ENCODE measurements at places on chromosomes 2 and 18.
A peak's percentile ranks its signal among the peaks of the same experiment; 100 is the strongest.

GRCh38 chr2:157414050-157414449 lies 29.8 kb downstream of the CYTIP start:
- DNase-seq, result no peak

- no peak for DNase-seq
Measured at GRCh38 chr2:218381916-218382366, at the start of gene SLC11A1. Gene SLC11A1 (plus strand): TSS chr2:218382273. CDS start chr2:218382369, 96 bp downstream.

DNA sequence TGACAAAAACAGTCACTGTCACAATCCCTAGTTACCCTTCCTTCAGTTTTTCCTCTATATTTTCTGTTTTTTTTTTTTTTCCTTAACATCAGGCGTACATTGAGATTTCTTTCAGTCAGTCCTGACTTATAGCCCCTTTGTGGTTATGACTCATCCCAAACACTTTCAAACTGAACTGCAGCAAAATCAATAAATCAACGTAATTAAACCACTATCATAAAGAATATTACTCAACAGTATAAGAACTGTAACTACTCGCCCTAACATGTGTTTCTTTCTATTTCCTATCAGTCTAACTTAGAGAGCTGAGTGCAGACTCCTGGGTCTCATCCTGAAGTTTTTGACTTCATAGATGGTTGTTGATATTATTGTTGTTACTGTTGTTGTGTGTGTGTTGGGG lies 523.5 kb downstream of the LRRTM4 start:
- no peak for DNase-seq

GRCh38 chr2:158905784-158906183 lies 62.7 kb upstream of the TANC1 start:
- no peak for DNase-seq

DNA sequence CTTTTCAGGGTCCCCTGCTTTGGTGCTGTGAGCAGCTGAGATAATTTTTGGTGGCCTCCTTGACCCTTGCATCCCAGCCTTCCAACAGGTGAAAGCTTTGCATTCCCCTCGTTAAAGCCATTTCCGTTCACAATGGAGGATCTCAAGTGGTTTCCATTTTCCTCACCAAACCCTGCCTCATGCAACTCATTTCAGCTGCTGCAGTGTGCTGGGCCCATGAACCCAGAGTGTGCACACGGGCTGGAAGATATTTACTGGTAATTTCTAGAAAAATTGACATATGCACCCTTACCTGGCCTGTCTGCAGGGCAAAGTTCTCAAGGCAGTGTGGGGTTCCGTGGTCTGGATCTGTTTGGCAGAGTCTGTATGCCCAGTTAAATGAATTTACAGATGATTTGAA lies 246.8 kb upstream of the HS6ST1 start:
- no peak for DNase-seq

GRCh38 chr2:233853353-233853752 lies 982 bp downstream of the HJURP start:
- no peak for DNase-seq

GRCh38 chr2:66441581-66442320 lies 6.8 kb downstream of the MEIS1 start:
- DNase-seq, result no peak

DNA sequence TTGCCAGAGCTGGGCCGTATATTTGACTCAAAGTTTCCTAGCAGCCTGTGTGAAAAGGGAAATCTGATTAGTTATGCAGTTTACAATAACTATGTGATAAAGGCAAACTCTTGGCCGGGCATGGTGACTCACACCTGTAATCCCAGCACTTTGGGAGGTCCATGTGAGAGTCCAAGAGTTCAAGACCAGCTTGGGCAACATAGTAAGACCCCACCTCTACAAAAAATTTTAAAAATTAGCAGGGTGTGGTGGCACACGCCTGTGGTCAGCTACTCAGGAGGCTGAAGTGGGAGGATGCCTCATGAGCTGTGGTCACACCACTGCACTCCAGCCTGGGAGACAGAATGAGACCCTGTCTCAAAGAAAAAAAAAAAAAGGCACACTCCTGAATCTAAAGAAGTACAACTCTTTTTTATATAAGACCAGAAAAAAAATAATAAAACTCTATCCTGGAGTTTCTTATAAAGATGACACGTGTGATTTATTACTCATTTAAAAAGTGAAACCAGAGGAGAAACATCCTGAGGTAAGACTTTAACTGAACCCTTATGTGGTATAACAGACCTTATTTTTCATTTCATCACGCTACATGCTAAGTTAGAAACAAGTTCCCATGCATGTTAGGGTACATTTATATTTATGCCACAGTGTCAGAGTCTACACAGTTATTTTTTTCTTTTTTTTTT lies 32.6 kb upstream of the KCMF1 start:
- no peak for DNase-seq

GRCh38 chr2:56337342-56337741 lies 153.6 kb downstream of the CCDC85A start:
- DNase-seq, result no peak

GRCh38 chr2:149167001-149167780 lies 128.7 kb downstream of the LYPD6B start:
- DNase-seq, result peak; percentile 6

DNA sequence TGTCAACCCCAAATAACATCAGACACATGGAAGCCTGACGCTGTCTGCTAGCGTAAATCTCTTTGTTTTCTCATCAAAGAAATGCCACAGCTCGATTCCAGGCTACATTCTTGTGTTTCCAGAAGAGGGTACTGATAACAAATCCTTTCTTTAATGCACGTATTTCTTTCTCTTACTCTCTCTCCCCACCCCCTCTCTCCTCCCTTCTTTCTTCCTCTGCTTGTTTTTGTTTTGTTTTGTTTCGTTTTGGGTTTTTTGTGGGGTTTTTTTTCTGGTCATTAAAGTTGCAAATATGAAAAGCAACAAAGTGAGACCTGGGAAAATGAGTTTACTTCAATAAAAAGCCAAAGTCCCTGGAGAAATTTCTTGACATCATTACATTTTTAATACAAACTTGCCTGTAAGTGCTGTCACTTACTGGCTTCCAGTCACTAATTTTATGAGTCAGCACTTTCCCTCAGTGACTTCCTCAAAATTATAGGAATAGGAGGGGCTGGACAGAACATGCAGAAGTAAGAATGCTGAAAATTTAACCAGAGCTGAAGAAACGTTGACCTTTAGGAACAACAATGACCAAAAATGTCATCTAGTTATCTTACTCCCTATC lies 106.7 kb upstream of the NABP1 start:
- no peak for DNase-seq

DNA sequence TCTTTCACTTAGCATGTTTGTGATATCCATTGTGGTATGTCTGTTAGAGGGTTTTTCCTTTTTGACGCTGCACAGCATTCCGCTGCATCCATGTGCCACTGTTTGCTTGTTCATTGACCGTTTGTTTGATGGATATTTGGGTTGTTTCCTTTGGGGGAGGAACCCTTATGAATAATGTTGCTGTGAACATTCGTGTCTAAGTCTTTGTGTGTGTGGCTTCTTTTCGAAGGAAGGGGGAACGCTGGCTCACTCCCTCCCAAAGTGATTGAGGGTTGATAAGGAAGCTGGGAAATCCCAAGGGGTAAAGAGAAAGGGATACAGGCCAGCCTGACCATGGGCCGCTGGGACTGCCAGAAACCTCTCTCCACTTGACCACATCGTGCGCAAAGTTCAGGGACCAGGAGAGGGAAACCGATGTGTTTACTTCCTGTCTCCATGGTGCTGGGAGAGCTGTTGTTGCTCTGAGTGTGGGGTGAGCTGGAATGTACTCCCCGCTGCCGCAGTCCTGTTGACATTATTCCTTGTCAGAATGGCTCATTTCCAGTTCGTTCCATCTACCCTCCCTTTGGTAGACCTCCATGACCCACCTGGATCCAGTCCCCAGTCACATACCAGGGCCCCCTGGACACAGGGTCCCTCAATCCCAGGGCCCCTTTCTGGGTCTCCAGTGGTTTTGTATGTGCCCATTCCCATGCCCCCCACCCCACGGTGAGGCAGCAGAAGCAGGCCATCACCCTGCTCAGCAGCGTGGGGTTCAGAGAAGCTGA lies 39.6 kb downstream of the HS1BP3 start:
- no peak for DNase-seq

DNA sequence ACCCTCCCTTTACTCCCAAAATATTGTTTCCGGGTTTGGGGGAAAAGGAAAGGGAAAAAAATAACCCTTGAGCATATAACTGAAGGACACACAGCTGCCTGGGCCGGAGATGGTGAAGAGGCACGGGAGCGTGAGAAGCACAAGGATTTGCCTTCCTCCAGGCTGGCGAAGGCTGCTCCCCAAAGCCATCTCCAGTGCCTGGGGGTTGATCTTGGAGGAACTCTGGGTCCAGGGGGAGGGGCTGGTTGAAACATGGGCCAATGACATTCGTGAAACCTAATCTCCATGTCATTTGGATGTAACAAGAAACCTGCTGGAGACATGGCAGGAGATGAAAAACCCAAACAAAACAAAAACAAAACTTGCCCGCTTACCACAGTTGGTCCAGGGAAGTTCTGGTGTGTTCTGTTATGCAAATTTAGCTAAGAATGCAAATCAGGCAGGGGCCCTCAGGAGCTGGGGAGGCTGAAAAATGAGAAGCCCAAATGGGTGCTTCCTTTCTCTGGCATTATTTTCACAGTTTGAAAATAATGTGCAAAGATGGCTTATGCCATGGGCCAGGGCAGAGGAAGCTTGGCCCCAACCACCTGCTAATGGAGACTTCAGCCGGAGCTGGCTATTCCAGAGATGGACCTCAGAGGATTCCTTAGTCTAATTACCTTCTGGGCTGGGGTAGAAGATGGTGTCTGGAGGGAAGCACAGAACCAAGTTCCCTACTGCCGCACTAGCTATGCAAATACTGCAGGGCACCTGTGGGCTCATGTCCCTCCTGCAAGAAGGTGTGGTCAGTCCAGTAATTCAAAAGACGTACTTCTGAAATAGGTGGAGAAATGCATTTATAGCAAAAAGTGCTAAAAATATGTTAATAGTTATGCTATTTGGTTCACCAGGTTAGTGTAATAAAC lies 180.9 kb downstream of the BCL2 start:
- DNase-seq, result no peak

DNA sequence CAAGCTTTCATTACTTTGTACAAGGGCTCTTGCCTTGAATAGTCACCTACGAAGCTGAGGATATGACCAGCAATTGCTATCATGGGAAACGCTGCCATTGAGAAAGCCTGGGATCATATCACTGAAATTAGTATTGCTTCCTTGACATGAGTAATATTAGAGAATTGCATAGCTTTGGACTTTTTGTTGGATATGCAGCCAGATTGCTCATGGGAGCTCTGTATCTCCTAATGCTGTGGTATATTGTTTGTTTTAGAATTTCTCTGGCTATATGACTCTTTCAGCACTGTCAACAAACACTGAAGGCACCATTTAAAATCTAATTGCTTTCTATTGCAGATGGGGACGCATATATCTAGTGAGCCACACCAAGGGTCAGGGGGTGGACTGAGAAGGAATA lies 80.0 kb upstream of the WDSUB1 start:
- no peak for DNase-seq

- peak; percentile 15 for DNase-seq
Measured at GRCh38 chr2:28751956-28752630, 463 bp downstream of the PPP1CB start.

- no peak for DNase-seq
Measured at GRCh38 chr18:29096079-29096770, 919.3 kb upstream of the CDH2 start.

- DNase-seq, result no peak
Measured at GRCh38 chr2:27844821-27845255, 45.3 kb downstream of the RBKS start.

DNA sequence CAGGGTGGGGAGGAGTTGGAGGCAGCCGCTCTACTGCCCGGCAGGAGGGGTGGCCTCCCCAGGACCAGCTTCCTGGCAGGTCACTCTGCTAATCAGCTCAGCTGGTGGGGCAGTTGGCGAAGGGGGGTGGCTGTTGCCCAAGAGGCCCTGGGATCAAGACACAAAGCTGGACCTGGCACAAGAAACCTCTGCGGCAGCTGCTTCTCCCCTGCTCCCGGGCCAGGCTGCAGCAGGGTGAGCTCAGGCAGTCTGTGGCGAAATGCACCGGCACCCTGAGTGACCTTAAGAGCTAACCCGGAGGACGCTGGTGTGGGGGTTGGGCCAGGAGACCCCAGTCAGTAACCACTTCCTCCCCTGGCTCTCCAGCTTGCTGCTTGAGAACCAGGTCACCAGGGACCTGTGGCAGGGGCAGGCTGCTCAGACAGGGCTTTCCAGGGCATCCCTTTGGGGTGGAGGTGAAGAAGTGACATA lies 31.1 kb downstream of the TOGARAM2 start:
- no peak for DNase-seq

DNA sequence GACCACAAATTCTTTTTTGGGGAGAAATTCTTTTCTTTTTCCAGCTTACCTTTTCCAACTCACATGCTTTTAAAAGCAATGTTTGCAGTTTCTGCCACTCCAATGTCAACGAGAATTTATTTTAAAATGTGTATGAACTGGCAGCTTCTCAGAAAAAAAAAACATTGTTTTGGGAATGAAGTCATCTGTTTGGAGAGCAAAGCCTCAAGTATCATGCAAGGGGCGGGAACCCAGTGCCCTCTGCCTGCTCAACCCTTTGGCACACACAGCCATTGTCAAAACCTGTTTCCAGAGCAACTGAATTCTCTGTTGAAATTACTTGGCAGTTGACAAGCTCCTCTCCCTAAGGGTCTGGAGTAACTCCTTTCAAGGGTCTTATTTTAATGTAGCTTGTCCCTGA lies 128.5 kb downstream of the QPCT start:
- DNase-seq, result no peak

DNA sequence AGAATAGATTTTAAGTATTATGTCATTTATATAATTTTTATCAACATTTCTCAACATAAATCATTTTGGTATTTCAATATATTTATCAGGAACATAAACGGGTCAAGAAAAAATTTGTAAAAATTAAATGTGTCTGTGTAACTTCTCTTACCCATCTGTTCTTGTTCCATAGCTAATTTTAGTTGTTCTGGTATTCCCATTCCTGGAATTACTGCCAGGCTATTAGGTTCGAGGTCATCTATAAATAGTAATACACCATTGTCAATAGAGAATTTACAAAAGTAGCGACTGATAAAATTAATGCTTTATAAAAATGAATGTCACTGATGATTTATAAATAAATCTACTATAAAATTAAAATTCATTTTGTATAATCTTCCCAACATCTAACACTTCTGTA lies 21.5 kb downstream of the SFT2D3 start:
- DNase-seq, result no peak

GRCh38 chr18:79581911-79582310 lies 97.7 kb upstream of the CTDP1 start:
- no peak for DNase-seq

DNA sequence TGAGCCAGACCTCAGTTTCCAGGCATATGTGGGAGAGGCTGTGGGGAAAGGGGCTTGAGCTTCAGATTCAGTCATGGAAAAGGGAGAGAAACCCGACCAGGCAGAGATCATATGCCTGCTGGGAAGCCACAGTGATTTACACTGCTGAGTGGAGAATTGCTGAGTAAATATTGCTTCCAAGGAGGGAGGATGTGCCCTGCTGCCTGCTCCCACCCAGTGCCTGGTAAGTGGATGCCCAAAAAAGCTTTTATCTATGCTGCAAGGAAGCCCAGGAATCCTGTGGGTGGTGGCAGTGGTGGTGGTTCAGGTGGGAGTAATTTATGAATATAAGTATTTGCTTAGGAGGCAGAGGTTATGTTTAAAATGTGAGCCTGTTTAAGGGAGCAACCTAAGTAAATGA lies 39.5 kb downstream of the INO80C start:
- no peak for DNase-seq

- DNase-seq, result no peak
Measured at GRCh38 chr2:169372561-169372960, 10.2 kb upstream of the LRP2 start.

GRCh38 chr2:190335225-190335559 lies 8.2 kb upstream of the INPP1 start:
- DNase-seq, result no peak
